A549 (cell line): ENCODE measurements at places on chromosomes 7 and 10. TPM values are rescaled to one million over a fixed set of nuclear protein-coding genes. Genes with fewer than 3 reads are reported as not detected.

ZP3 gene
- polyA plus RNA-seq = 19.5 to 21.4 TPM (median 20.1 TPM) in 3 replicates

LSM5 gene
- 128 to 131 TPM (median 131 TPM) in 3 replicates for polyA plus RNA-seq

FLNC gene
- polyA plus RNA-seq = 3.2 to 3.4 TPM (median 3.4 TPM) in 3 replicates

NKX1-2 gene
- polyA plus RNA-seq = 0.03 to 0.08 TPM (median 0.03 TPM) in 3 replicates

CRHR2 gene
- polyA plus RNA-seq = not detected in 3 replicates

CCDC172 gene
- polyA plus RNA-seq = not detected in 3 replicates

ZNF775 gene
- polyA plus RNA-seq = 4.5 to 5.4 TPM (median 5.4 TPM) in 3 replicates

HOXA9 gene
- 1.1 to 1.4 TPM (median 1.3 TPM) in 3 replicates for polyA plus RNA-seq

FGFR2 gene
- polyA plus RNA-seq = 0.09 to 0.22 TPM (median 0.21 TPM) in 3 replicates

ADIRF gene
- not detected in 3 replicates for polyA plus RNA-seq
